ENCODE measurements at places on chromosomes 4 and X. TPM values are rescaled to one million over a fixed set of nuclear protein-coding genes. Genes with fewer than 3 reads are reported as not detected.

DNA sequence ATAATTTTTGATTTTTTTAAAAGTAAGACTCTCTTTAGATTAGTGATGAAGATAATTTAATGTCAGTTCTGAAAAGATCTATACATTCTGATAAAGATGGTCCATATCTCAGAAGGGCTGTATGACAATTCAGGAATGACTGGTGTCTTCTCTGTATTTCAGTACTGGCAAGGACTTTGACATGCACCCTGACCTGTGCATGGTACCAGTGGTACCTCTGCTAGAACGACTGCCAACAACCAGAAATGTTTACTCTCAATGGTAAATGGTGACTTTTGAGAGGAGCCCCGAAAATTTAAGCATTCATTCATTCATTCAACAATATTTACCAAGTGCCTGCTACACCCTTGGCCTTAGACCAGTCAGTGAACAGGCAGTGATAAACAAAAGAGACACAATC is 4.8 kb downstream of the NR3C2 start:
- ATAC-seq: no peak

DNA sequence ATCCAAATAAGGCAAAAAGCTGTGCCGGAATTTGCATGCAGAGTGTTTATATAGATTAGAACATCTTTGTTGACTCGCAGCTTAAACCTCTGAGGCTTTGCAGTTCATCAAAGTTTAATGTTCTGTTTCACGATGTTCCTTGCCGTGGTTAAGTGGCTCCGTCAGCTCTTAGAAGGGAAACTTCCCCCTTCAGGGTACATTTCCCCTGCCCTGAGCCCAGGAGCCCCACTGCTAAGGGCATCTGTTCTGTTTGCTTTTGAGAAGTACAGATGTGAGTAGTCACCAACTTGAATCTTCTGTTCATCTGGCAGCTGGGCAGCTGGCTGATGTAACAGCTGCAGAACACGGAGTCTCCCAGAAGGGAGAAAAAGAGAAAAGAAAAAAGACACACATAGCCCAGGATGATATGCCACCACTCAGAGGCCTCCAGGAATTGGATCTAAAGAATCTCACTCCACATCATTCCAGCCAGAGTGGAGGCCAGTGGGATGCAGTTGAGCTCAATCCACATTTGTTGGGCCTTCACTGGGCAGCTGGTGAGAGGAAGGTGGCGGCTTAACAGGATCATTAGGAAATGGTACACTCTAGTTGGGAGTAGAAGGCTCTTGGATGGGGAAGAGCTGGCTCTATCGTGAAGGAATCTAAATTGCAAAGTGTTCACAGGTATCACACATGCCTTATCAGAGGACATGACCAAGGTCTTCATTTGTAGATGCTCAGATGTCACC is 178.7 kb upstream of the RBPJ start:
- no peak for ATAC-seq

- peak; percentile 44 for ATAC-seq
Observed at GRCh38 chr4:105350859-105351490, 122.9 kb downstream of the PPA2 start.

DNA sequence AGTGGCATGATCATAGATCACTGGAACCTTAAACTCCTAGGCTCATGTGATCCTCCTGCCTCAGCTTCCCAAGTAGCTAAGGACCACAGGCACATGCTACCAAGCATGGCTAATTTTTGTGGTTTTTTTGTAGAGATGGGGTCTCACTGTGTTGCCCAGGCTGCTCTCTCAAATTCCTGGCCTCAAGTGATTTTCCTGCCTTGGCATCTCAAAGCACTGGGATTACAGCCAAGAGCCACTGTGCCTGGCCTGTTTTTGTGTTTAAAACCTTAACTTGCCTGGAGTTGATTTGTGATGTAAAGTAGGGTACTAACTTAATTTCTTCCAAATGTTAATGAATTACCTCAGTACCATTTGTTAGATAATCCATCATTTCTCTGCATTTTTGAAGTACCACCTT is 22.3 kb downstream of the DLG3 start:
- no peak for ATAC-seq

- ATAC-seq: no peak
Observed at GRCh38 chr4:145276050-145276449, 95.7 kb upstream of the OTUD4 start.

AGTR2 gene
- total RNA-seq: 0.11 TPM

PABPC5 gene
- total RNA-seq: 9.0 TPM

ART3 gene
- 5.7 TPM for total RNA-seq
